ENCODE measurements at places on chromosomes 1 and 21.

GRCh38 chr1:51957618-51958017, 32.9 kb downstream of the RAB3B start:
- DNase-seq = no peak

- DNase-seq = peak; percentile 91
Observed at GRCh38 chr1:174022080-174022975, at the start of gene RC3H1. Gene RC3H1 (minus strand): TSS chr1:174022357. CDS start chr1:173992985, 29,372 bp downstream.

DNA sequence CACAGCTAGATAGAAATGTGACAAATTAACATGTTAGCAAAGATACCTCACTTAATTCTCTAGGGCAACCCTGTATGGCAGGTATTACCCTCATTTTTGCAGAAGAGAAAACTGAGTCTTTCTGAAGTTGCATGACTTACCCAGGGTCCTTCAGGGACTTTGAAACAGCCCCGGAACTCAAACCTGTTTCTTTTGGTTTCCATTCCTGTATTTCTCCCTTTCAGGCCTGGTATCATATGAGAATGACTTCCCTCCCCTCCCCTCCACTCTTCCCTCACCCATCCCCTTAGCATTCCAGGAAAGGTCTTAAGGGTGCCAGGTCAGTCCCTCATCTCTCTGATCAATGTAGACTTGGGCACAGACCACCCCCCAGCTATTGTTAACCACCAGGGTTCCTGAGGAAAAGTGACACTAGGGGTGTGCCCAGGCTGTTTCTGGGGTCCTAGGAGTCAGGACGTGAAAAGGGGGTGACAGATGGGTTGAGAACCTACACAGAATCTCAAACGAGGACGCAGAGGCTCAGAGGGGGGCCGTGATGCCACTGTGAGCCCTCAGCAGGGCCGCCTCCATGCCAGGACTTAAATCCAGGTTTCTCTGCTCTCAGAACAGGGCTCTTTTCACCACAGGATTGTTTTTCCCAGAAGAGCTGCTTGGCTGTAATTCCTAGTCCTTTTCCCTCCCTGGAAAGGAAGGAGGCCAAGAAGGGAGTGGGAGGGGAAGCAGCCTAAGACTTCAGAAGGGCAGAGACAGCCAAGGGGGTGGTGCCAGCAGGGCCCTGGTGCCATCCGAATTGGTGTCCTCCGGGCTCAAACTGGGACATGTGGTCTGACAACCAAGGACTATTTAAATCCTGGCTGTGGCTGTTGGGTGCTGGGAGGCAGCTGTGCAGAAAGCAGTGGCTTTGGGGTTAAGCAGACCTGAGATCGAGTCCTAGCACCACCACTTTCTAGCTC, 2.1 kb upstream of the WASF2 start:
- DNase-seq = no peak

DNA sequence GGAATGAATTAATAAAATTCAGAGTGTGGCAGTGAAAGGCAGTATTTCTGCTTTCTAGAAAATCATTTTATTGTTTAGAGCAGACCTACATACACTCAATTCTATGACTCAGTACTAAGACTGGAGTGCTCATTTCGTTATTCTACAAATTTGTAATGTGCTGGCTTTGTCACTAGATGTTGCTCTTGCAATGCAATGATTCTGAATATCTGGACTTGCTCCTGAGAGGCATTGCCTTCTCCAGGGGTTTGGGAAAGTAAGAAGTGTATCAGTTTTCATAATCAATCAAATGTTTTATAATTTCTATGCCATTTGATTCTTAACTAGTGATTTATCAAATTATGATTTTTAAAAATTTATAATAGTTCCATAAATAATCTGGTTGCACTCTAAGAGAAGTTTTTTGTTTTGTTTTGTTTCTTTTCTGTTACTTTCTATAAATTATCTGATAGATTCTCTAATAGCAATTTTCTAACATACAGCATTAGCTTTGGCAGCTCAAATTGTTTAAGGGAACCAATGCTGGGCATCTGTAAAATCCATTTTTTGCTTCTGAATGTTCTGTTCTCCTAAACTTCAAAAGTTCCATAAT, 280.5 kb upstream of the SGIP1 start:
- no peak for DNase-seq

DNA sequence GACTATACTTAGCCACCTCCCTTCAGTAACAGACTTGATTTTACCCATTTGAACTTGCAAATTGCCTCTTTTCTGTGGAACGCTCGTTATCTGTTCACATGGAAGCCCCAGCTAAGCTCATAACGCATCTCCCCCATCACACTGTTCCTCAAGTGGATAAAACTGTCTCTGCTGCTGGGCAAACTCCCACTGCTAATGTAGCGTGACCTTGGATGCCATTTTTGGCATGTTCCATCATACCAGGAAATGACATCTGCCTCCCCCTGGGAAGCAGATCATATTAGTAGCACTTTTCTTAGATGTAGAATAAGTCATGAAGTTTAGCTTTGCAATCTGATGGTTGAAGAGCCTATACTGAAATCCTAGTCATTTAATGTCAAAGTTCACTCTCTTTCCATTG, 528.7 kb upstream of the PLXNA2 start:
- no peak for DNase-seq

- no peak for DNase-seq
Observed at GRCh38 chr1:13513895-13514546, at the start of gene LRRC38. Gene LRRC38 (minus strand): TSS chr1:13514003. CDS start chr1:13513593, 410 bp downstream.

DNA sequence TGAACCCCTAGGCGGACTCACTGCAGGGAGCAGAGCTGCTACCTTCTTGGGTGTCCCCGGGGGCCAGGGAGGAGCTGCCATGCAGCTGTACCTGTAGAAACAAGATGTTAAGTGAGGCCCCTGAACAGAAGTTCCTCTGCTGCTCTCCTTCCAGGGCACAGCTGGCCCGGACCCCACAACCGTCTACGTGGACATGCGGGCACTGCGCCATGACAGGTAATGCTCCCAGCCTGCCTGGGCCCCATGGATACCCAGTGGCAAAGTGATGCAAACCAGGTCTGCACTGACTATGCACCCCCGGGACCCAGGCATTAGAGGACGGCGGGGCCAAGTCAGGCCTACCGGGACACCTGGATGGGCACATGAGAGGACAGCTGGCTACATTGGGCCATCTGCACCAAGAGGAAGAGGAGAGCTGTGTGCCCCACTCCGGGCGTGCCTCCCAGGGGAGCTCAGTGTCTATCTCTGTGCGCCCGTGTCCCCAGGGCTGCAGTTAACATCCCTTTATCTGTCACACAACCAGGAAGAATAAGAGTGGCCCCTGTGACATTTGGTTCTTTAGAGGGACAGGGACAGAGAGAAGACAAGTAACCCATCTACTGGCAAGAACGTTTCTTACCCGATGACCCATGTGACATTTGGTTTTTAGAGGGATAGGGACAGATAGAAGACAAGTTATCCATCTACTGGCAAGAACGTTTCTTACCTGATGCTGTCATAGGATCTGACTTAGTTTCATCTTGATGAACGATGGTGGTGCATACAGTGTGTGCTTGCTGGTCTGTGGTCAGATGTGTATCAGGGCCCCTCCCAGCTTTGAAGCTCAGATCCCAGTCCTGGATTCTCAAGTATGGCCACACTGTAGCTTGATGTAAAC, 44.1 kb downstream of the S100B start:
- no peak for DNase-seq

DNA sequence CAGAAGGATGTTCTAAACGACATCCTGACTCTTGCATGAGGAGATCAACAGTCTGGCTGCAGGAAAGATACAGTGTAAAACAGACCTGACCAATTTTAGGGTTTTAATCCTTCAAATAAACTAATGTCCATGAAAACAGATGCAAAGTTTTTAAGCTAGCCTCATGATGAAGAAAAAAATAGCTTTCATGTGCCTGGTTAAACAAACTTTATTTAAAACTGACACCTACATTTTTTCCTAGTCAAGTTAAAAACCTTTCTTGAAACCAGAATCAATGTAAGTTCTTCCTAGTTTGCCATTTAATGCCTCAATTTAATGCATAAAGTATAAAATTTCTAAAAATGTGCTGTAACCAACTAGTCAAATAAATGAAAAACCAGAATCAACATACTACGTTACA, 2.9 kb downstream of the WDR26 start:
- peak; percentile 65 for DNase-seq

GRCh38 chr1:151377150-151377884, 4.8 kb upstream of the SELENBP1 start:
- DNase-seq = no peak

- no peak for DNase-seq
Observed at GRCh38 chr1:92903765-92904164, 57.5 kb downstream of the DIPK1A start.

DNA sequence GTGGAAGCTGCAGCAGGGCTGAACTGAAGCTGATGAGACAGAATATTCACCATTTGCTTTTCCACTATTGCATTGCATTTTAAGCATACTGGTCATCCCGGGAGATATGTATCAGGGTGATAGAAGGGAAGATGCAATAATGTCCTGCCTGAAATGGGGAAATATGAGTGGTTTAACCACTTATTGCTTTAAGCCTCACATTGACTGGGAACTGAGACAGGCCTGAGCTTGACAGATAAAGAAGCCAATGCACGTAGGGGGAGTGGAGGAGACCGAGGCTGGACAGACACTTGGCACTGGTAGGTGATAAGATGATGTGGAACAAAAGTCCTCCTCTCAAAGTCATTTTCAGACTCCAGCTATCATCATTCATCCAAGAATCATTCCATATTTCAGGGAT, 911.7 kb upstream of the NCAM2 start:
- no peak for DNase-seq

- no peak for DNase-seq
Observed at GRCh38 chr1:207888652-207889051, 22.3 kb downstream of the CD34 start.

GRCh38 chr1:65229754-65230339, 79.5 kb upstream of the DNAJC6 start:
- no peak for DNase-seq

- DNase-seq = peak; percentile 50
Observed at GRCh38 chr21:32181457-32181856, 97.4 kb downstream of the MIS18A start.

DNA sequence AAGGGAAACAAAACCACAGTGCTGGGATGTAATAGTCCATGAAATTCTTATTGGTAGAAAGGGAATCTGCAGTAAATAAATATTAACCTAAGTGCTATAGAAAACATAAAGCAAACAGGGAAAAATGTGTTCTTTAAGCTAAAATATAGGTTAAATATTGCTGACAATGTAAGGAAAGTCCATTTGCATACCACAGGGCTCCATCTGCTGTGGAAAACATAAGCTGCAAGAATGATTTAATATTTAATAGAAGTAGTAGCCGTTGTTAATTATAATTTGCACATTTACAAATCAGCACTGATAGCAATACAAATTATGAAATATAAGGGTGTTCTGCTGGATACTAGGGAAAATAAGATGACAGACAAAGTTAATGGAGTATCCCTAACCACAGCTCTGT, 444.9 kb upstream of the PKN2 start:
- no peak for DNase-seq

DNA sequence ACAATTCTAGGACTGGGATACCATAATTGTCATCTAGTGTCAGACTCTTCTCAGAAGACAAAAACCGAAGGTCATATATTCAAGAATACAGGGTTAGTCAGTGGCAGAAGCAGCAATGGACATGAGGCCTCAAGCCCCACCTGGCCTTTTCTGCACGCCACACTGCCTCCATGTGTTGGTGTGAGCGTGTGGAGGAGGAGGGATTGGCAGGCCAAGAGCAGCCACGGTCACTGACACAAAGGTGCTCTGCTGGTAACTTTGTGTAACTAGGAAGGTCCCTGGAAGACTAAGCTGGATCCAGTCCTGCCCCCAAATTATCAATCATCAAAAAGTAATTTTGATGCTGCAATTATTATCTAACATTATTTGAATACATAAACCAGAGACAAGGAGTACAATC, 34.9 kb downstream of the HSF2BP start:
- no peak for DNase-seq

DNA sequence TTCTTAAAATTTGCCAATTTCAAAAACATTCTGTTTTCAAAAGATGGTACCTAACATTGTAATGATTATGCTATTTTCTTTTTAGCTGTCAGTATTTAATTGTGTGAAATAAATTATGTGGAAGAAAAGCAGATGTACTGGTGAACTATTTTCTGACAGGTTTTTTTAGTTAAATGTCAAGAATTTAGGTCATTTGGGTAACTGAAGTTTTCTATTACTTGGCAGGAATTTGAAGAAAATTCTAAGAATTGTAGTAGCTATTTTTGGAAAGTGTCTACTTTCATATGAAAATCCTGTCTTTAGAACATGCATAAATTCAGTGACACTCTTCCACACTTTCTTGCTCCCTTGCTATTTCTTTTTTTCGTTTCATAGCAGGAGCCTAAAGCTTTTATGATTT, 28.5 kb upstream of the PTPRC start:
- no peak for DNase-seq

DNA sequence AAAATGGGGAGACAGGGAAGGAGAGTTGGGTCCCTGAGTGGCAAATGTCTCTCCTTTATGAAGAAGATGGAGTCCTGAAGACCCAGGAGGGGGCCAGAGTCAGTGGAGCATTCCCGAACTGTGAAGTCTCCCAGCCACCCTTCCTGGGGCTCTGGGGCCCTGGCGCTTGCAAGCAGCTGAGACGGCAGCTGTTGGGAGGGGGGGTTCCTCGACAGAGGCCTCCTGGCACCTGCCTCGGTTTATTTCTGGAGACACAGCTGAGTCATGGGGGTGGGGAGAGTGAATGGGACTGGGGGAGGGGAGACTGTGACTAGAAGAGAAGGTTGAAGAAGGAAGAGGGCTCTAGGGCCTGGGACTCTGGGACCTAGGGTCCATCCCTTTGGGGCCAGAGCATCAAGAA, 14.0 kb downstream of the NES start:
- no peak for DNase-seq

DNA sequence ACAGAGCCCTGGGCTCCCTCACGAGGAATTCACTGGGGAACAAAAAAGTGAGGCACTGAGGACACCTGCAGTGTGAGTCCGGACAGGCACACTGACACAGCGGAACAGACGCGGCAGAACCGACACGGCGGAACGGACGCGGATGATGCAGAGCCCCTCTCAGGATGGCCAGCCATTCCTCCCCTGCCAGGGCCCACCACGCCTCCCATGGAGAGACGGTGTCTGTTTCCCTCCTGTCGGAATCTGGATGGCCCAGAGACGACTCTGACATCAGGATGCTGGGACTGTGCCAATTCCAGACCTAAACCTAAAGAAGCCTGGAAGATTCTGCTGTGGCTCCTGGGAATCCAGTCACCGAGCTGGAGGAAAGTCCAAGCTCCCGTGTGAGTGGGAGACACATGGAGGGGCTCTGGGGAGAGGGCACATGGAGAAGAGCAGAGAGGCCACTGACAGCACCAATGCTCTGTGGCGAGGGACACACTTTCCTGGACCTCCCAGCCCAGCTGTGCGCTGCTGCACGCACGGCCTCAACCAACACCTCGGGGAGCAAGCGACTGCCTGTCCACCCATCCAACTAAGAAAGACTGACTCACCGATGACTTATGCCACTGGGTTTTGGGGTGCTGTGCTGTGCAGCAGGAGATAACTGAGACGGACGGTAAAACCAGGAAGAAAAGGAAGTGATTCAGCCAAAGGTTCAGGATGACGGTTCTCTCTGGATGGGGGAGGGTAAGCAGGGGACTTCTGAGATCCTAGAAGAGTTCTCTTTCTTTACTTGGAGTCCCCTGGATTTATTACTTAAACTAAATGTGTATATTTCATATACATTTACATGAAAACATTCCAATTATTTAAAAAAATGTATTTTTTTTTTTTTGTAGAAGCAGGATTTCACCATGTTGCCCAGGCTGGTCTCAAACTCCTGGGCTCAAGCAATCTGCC, 23.3 kb downstream of the ZBTB17 start:
- DNase-seq = peak; percentile 59

- no peak for DNase-seq
Observed at GRCh38 chr1:183087001-183087400, 63.8 kb downstream of the LAMC1 start.

All from hematopoietic multipotent progenitor cell treated with erythropoietin and hydrocortisone succinate and interleukin-3 and kit ligand, for 17 days (in vitro differentiated cells).